Natural killer cell (primary cell): ENCODE measurements at places on chromosomes 12 and 14. TPM values are rescaled to one million over a fixed set of nuclear protein-coding genes. Genes with fewer than 3 reads are reported as not detected.

- no peaks in the 10 kb centered on the region for H3K4me1 ChIP-seq
- H3K4me3 ChIP-seq, result no peak overlapping the region
- H3K27me3 ChIP-seq, result no peaks in the 10 kb centered on the region
- no peak for DNase-seq
These were observed 14.5 kb upstream of the TFCP2 start for GRCh38 chr12:51187370-51187987.

DNA sequence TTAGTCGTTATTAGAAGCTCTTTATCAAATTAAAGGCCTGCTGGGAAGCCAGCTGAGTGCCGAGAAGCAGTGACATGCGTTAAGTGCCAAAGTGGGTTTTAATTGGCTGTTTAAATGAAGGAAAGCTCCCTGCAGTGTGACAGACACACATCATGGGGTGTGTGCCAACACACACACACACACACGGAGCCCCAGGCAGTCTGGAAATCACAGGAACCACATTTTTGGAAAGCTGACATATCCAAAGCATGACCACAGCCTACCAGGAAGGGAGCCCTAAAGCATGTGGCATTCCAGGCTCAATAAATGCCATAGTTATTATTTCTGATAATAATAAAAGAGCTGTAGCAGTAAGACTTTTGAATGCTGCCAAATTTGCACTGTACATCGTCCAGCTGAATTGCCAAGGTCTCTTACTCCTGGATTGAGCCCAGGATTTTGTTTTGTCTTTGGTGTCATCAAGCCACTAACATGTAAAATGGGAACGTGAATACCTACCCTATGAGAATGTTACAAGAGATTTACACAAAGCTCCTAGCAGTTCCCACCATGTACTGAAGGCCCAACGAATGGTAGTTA lies 135.1 kb downstream of the TMEM30B start:
- no peak for DNase-seq
- H3K4me1 ChIP-seq, result no peaks in the 10 kb centered on the region
- H3K27me3 ChIP-seq, result no peaks in the 10 kb centered on the region
- no peaks in the 10 kb centered on the region for H3K36me3 ChIP-seq

- no peaks in the 10 kb centered on the region for H3K36me3 ChIP-seq
- H3K27me3 ChIP-seq, result no peaks in the 10 kb centered on the region
- no peak overlapping the region for H3K27ac ChIP-seq
- H3K4me3 ChIP-seq, result no peak overlapping the region
- no peak for DNase-seq
- H3K4me1 ChIP-seq, result peaks cover 40% of the 10 kb centered on the region
These were observed 84.5 kb downstream of the CHGA start for GRCh38 chr14:93007225-93007997.

- H3K27me3 ChIP-seq, result no peaks in the 10 kb centered on the region
- H3K4me3 ChIP-seq, result no peak overlapping the region
- DNase-seq, result no peak
These were observed 17.5 kb downstream of the PELI2 start for GRCh38 chr14:56135668-56136067.

DNA sequence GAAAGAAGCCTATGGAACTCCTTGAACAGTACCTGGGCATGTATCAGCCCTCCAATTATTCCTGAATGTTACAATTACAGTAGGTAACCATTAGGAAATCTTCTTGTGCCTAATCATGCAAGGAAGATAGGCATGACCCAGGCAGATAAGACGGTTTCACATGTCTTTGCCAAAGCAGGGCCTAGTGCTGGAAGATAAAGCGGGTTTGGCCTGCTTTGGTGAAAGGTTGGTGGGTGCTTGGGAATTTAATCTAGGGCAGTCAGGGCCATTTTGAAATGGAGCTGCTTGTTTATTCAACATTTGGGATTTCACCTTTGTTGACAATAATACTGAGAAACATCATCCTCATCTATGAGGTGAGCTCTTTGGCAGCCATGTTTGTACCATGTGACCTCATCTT lies 12.5 kb upstream of the SRSF5 start:
- H3K27ac ChIP-seq, result no peak overlapping the region
- no peaks in the 10 kb centered on the region for H3K4me1 ChIP-seq
- no peak overlapping the region for H3K4me3 ChIP-seq
- no peaks in the 10 kb centered on the region for H3K27me3 ChIP-seq
- DNase-seq, result no peak

- no peaks in the 10 kb centered on the region for H3K36me3 ChIP-seq
- peaks cover 9% of the 10 kb centered on the region for H3K27me3 ChIP-seq
- no peak overlapping the region for H3K27ac ChIP-seq
- no peaks in the 10 kb centered on the region for H3K4me1 ChIP-seq
These were observed 6.4 kb upstream of the ALX1 start for GRCh38 chr12:85273381-85274314.

GRCh38 chr14:77031759-77032490 lies 3.4 kb upstream of the IRF2BPL start:
- no peak overlapping the region for H3K4me3 ChIP-seq
- no peaks in the 10 kb centered on the region for H3K36me3 ChIP-seq
- H3K4me1 ChIP-seq, result peaks cover 43% of the 10 kb centered on the region
- H3K27ac ChIP-seq, result peak overlapping the region; percentile 97
- DNase-seq, result no peak

The KRT82 gene
- total RNA-seq, result not detected

The DPF3 gene
- total RNA-seq, result 1.4 TPM

The GPR84 gene
- 0.59 TPM for total RNA-seq

The CLEC2A gene
- not detected for total RNA-seq

The EIF2S3B gene
- total RNA-seq, result not detected
